ENCODE measurements at places on chromosomes 5 and 9. TPM values are rescaled to one million over a fixed set of nuclear protein-coding genes. Genes with fewer than 3 reads are reported as not detected.

Gene AFAP1L1
- 0.52 TPM for total RNA-seq

Gene SLC34A3
- total RNA-seq = not detected

DNA sequence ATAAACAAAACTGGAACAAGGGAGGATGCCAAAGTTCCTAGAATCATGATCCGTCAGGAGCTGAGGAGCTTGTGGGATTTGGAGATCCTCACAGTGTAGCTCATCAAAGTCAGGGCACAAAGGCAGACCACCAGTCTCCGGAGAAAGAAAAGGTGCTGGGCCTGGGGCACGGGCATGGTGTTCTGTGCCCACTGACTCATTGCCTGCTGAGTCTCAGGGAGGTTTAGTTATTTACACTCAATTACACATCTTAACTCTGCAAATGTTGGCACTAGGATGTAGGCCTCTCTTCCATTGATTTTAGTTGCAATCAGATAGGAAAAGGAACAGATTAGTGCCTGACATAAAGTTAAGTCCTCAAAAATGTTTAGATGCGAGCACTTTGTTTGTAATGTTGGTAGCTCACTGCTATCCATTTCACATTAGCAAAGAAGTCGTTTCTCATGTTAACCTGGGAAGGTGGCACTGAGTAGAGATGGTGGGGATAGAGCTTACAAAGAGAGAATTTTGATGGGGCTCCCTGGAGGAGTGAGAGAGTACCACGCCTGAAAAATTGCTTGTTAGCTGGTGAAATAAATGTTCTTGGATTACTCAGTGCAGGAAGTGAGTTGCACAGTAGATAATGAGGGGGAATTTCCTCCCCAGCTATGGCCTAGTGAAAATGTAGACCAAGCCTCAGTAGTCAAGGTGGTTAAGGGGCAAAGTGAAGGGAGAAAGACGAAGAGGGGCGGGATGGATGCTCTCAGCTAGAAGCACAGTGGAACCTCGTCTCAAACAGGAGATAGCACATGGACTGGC, 109.5 kb upstream of the CD180 start:
- DNase-seq = no peak

DNA sequence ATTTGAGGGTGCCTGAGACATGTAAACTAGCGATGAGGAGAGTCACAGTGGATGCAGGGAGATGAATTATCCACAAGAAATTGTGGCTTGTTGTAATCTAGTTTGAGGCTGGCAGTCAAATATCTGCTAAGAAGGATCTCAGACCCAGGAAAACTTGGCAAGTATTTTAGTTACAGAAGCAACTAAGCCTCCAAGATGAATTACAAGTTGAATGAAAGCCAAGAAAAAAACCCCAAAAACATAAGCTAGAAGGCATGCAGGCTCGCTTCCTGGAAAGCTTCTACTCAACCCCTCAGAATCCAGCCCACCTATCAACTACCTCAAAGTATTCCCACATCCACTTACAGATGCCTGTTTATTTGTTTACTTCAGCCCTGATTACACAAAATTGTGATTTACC, 696.9 kb downstream of the MAT2B start:
- no peak for DNase-seq

DNA sequence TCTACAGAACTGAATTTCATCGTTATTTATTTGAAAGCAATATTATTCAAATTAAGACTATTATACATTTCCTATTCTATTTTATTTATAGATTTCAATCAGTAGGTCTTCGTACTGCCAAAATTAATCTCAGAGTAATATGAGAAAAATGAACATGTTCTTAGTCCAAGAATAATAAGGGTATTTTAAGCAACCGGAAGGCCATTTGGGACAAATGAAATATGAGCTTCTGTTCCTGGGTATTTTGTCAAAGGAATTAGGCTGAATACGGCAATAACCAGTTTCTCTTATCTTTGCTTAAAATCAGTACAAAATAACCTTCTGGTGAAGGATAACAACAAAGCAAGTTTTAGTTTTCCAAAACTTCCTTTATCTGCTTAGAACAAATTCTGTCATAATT, 410.3 kb upstream of the PRR16 start:
- DNase-seq = no peak

GRCh38 chr9:114021578-114021977, 56.5 kb downstream of the AMBP start:
- DNase-seq = no peak

Gene SLC22A5
- total RNA-seq = 3.4 TPM

- peak; percentile 60 for DNase-seq
These were observed 52.4 kb downstream of the USP20 start for GRCh38 chr9:129887334-129888292.

- no peak for DNase-seq
These were observed 15.9 kb downstream of the EFNA5 start for GRCh38 chr5:107654827-107655226.

DNA sequence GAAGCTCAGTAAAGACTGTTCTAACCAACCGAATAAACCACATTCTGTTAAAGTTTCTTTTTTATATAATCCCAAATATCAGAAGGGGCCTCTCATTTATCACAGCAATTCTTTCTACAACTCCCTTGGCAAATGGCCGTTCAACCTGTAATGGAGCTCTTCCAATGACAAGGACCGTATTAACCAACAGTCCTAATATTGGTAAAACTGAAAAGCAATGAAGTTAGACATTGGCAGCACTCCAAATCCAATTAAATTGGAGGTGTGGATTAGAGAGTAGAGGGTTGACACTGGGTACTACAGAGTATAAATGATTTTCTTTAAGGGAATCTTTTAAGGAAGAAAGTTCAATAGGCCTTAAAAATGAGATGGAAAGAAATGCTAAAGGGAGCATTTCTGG, 842 bp downstream of the TMED7 start:
- no peak for DNase-seq

DNA sequence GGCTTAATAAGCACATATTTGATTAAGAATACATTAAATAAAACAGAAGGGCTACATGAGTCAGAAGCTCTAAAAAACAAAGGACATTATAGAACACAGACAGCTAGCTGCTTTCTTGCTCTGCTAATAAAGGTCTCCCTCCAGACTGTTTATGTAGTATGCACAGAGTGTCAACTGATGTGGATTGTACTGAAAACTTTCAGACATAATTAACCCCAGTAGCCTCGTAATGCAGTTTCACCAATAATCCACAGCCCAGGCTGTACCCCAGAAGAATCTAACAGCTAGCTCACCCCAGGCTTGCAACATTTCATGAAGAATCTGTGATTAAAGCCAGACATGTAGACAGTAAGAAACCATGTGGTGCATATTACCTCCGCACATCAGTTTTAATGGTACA, 30.8 kb downstream of the FGF10 start:
- no peak for DNase-seq

GRCh38 chr9:107751567-107752210, 262.1 kb upstream of the KLF4 start:
- no peak for DNase-seq

Gene FOXD4L4
- 0.15 TPM for total RNA-seq
